ENCODE measurements at places on chromosomes 12 and 14. TPM values are rescaled to one million over a fixed set of nuclear protein-coding genes. Genes with fewer than 3 reads are reported as not detected.

DNA sequence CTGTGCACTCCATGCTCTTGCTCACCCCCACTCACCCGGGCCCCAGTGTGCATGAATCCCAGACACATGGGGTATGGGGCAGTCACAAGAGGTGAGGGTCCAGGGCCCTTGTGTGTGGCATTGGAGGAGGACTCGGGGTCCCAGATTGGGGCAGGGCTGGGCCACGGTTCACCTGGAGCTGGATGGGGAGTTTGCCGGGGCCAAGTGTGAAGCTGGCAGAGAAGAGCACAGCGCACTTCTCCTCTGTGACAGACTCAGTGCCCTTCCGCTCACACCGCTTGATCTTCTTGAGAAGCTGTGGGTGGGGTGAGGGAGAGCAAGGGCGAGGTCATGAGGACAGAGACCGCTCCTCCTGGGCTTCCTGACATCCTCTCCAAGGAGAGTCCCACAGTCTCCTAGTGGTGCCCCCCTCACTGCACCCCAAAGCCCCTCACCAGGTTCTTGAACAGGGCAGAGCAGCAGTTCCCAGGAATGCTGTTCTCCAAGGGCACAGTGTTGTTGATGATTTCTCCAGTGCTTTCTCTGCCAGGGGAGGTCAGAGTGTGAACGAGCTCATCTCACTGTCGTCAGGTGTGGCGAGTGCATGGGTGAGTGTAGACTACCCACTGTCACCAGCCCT lies 6.8 kb downstream of the STAT6 start:
- DNase-seq = no peak

GRCh38 chr12:80419644-80420043 lies 24.4 kb upstream of the PTPRQ start:
- DNase-seq = no peak

- DNase-seq = no peak
These were observed 113.3 kb downstream of the BCL11B start for GRCh38 chr14:99158646-99159165.

CMA1 gene
- total RNA-seq = not detected

- DNase-seq = peak; percentile 44
These were observed 58.6 kb downstream of the TSPAN9 start for GRCh38 chr12:3135522-3136461.

- DNase-seq = peak; percentile 2
These were observed 56.7 kb downstream of the BEGAIN start for GRCh38 chr14:100530270-100531072.
